ENCODE measurements at places on chromosomes 3 and 15. TPM values are rescaled to one million over a fixed set of nuclear protein-coding genes. Genes with fewer than 3 reads are reported as not detected.

- no peak for DNase-seq
These were observed 94.3 kb upstream of the C3orf80 start for GRCh38 chr3:160130950-160131349.

GRCh38 chr15:89947385-89947784 lies 34.6 kb upstream of the ARPIN start:
- DNase-seq: no peak

DNA sequence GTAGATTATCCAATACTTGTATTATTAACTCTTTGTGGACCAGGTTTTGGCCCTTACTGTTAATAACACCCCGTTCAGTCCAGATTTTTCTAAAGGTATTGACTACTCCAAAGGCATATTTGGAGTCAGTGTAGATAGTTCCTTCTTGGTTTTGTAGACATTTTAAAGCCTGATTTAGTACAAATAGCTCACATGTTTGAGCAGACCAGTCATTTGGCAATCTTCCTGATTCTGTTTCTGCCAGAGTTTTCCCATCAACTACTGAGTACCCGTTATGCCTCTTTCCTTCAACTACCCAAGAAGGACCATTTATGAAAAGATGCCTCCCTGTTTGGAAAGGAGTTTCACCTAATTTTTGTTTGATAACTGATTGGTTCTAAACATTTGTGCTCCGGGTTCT lies 82.0 kb downstream of the CHCHD4 start:
- DNase-seq: no peak

DNA sequence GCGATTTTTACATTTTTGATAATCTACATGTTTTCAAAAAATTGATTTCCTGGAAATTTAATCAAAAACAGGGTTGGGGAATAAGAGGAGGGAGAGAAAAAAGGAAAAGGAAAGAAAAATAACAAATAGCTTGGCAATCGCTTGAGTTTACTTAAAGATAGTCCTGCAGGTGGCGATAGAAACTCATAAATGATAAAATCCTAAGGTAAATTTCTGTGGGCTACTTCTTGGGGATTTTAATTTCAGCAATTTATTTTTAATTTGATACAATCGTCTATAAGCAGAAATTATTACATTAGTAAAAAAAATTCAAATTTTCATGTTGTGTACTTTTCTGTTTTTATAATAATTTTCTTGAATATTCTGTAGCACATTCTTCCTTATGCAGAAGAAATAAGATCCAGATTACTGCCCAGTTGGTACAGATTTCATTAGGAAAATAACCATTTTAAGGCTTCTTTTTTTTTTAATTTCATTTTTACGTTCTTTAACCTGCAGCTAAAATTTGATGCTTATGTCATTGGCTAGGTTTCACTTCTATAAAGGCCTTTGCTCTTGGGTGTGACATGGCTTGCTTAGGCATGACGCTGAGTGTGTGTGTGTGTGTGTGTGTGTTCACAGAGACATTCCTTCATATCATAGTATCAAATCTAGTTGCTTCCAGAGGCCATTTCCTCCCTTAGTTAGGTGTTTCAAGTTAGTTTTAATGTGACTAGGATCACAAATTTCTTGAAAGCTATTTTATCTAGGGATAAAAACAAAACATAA lies 181.8 kb downstream of the MCTP2 start:
- peak; percentile 81 for DNase-seq

DNA sequence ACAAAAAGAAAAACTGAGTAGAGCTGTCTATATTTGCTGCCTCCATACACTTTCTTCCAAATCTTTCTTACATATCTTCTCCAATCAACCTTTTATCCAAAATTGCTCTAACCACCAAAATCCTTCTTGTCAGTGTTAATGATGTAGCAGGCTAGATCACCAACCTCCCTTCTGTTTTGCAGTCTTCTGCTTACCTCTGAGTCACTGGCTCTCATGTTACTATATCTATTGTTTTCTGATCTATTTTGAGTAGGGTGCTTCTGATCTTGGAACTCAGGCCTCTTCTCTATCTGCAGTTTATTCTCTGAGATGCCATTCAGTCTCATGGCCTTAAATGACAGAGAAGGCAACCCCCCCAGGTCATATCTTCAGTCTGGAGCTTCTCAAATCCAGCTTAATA lies 26.3 kb upstream of the AADAC start:
- DNase-seq: no peak

DNA sequence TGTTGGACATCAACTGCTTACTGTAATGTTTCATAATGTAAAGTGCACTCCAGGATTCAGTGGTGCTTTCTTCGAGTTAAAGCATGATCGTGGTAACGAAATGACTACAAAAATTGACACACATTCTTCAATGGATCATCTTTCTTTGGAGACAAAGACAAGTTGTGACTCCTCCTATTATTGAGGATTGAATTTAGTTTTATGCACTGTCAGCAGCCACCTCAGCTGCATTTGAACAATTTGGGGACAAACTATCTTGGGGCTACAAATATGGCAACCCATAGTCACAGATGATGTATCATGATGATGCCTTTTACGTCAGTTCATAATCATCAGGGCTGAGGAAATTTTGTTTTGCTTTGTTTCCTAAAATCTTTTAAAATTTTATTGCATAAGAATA lies 140.2 kb upstream of the ICE2 start:
- DNase-seq: no peak

The CCDC13 gene
- 15.0 TPM for total RNA-seq

DNA sequence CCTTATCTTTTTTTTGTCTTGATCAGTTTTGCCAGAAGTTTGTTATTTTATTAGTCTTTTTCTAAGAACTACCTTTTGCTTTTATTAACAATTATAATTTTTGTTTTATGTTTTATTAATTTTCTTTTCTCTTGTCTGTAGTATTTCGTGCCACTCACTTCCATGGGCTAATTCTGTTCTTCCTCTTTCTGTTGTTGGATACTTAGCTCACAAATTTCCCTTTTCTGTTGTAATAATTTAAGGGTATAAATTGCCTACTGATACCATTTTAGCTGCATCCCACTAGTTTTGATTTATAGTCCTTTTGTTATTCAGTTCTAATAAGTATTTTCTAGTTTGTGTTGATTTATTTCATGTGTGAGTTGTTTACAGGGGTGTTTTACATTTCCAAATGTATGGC lies 48.6 kb downstream of the SNRK start:
- no peak for DNase-seq

The LRRC31 gene
- 0.50 TPM for total RNA-seq

The TIMP4 gene
- total RNA-seq: 8.7 TPM

- no peak for DNase-seq
These were observed 28.7 kb downstream of the ATRIP start for GRCh38 chr3:48475188-48475587.

The INAFM2 gene
- 20.6 TPM for total RNA-seq

- DNase-seq: no peak
These were observed 312.8 kb downstream of the CLSTN2 start for GRCh38 chr3:140247775-140248174.

The PDIA5 gene
- total RNA-seq: 9.5 TPM

- no peak for DNase-seq
These were observed 165.4 kb downstream of the CTNNB1 start for GRCh38 chr3:41364736-41365135.

GRCh38 chr3:155917781-155918180 lies 47.3 kb downstream of the GMPS start:
- DNase-seq: no peak

- peak; percentile 35 for DNase-seq
These were observed 1.4 kb upstream of the NECTIN3 start for GRCh38 chr3:111069974-111070771.

DNA sequence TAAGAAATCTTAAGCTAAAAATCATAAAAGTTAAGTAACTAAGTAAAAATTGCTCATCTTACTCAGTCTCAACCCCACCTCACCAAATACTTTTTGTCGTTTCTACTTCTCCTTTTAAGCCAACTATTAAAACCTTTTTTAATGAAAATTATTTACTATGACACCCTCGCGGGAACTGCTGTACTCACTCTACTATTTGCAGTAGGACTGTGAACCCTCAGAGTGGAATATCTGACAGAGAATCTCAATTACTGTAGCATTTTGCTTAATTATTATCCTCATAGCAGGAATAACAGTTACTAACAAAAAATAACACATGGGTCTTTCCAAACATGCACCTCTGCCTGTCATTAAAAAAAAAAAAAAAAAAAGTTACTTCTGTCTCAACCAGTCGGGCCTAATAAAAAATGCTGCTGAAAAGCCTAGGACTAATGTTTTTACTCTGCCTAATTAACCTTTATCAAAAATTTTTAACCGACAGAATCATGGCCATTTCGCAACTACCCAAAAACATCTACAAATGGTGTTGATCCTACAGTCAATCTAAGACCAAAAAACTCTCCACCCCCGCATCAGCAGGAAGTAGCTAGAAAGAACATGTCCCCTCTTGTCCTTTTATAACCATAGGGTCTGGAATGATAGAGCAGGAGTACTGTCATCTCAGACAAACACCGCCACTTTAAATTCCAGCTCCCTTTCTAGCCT lies 10.2 kb downstream of the ALDH1L1 start:
- DNase-seq: no peak

DNA sequence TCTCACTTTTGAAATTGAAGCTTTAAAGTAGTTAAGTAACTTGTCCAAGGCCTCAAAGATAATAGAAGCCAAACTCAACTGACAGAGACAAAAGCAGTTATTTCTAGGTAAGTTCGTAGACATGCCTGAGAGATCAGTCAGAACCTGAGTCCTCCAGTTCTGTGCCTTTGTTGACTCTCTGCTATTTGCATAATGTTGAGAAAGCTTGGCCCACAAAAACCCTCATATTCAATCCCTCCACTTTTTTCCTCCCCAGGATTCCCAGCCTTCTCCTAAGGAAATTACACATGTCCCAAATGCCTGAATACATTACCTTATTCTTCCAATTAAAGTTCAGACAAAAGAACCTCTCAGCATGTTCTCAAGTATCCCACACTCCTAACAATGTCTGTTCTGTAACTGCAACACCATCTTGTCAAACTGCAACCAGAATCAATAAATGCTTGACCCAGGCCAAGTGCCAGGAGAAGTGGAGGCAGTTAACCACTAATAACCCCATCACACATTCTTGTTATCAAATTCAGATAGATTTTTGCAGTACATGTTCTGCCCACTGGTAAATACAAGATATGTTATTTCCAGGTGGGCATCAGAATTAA lies 217.8 kb downstream of the LRRC3B start:
- no peak for DNase-seq

DNA sequence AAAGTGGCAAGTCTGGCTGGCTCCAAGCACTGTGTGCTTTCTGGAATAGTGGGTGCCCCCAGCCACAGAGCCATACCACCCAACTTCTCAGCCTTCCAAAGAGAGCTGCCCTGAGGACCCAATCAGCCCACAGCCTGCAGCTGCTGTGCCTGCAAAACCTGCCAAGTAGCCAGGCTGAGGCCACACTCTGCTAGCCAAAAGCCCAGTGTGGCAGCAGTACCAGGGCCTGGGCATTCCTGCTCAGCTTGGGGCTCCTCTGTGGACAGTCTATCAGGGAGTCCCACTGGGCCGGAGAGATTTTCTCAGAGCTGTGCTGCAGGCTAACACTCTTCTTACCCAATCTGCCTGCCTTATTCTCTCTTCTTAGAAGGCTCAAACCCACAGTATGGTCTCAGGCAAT lies 136.5 kb downstream of the TPRA1 start:
- no peak for DNase-seq

The CACNA2D3 gene
- total RNA-seq: 14.1 TPM

DNA sequence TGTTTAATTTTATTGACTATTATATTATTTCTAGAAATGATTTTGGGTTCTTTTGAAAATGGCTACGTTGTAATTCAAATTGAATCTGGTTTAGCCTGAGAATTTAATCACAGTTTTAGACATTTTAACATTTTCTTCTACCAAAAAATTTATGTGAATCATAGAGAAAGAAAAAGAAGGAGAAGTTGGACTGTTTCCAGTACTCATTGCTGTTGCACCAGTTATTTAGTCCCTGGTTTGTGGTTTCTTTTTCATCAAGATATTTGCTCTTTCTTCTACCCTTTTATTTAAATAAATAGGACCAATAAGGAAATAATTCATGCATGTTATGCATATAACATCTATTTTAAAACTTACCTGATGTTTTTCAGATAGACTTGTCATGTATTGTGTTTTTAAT lies 1337.1 kb downstream of the ROBO1 start:
- DNase-seq: no peak

DNA sequence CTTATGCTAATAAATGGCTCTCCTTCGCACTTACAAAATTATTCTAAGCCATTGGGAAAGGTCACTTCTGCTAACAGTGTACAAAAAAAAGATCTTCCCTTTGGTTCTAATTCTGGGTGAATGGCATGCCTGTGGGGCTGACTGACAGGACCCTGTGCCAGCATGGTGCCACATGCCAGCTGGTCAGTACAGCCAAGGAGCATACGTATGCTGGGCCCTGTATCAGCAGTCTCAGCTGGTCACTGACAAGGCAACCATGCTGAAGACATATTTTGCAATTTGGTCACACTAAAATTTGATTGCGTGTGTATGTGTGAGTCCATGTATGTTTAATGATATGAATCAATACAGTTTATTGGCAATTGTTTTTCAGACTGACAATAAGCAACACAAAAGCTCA lies 246.1 kb downstream of the TBL1XR1 start:
- no peak for DNase-seq

The TAGLN3 gene
- total RNA-seq: 52.6 TPM

The RAB11A gene
- total RNA-seq: 224 TPM

DNA sequence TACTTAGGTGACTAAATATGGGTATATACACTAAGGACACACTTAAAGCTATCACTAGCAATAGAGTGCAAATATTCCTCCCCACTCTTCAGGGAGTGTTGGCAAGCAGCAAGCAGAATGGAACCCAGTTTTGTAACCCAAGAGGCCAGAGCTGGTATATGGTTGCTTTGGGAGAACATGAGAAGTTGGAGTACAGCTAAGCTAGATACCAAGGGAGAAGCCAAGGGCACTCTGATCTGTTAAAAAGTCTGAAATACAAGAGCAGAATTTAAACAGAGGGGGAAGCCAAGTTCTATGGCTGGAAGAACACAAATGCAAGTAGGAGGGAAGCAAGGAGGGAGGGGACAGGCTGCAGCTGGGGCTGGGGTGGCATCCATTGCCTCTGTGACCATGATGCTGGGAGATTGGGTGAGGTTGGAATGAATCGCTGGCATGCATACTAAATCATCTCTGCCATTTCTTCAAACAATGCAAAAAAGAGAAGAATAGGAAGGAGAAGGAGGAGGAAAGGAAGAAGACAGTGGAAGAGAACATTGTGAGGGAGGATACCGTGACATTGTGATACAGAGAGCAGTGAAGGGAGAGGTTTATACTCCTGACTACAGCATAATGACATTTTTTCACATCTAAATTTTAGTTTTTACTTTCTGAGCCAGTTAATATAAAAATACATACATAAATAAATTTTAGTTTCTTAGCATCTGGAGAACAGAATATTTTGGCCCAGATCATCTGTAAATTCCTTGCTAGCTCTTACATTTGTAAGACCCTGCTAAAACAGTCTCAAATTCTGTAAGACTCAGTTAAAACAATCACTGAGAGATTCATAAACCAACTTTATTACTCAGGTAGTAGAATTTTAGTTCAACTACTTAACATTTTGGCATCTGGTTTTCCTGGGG lies 9.0 kb upstream of the ANXA2 start:
- no peak for DNase-seq

The IQCF5 gene
- total RNA-seq: not detected

- DNase-seq: no peak
These were observed 100.8 kb upstream of the SOX2 start for GRCh38 chr3:181610973-181611265.

The FHIT gene
- total RNA-seq: 8.4 TPM

The PP2D1 gene
- not detected for total RNA-seq

GRCh38 chr3:196749125-196749524 lies 9.5 kb downstream of the PAK2 start:
- no peak for DNase-seq

GRCh38 chr3:49804141-49805041 lies 1.3 kb downstream of the INKA1 start:
- no peak for DNase-seq
